ENCODE measurements at places on chromosomes 5 and 9.

- no peak for DNase-seq
Measured at GRCh38 chr9:109447329-109448076, 50.6 kb downstream of the PTPN3 start.

GRCh38 chr9:123338710-123339665 lies 17.0 kb upstream of the CRB2 start:
- no peak for DNase-seq

GRCh38 chr5:1508659-1509290 lies 15.0 kb downstream of the LPCAT1 start:
- no peak for DNase-seq

GRCh38 chr9:88011005-88011766 lies 36.9 kb upstream of the CDK20 start:
- DNase-seq, result peak; percentile 64

GRCh38 chr9:73038089-73038509 lies 85.2 kb upstream of the ALDH1A1 start:
- no peak for DNase-seq

DNA sequence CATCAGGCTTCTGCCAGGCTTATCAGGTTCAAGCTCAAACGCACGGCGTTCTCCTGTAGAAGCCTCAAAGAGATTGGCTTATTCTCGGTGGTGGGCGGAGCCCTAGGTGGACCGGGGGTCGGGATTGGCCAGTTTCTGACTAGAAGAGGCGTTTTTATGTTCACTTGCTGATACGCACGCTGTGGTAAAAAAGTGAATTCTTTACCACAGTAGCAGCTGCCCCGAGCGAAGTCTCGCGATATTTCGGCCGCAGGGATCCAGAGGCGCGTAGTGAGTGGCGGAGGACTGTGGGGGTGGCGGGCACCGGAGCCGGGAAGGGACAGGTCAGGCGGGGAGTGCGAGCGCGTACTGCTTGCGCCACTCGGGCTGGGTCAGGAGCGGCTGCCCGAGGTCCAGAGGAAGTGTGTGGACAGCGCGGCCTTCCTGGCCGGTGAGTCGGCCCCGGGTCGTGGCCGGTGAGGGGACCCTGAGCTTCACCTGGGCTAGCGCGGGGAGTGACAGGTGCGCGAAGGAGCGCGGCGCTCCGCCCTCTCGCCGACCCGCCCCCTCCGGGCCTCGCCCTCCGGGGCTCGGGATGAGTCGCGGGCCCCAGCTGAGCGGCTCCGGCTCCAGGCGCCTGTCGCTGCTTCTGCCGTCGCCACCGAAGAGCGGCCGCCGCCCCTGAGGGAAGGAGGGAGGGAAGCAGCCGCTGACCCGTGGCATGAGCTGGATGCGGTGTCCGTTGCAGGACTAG lies at the start of gene DMXL1:
Gene DMXL1, plus strand, starts transcription at position 260 of the 733 bp plus-strand sequence. CDS start 483 bp downstream, outside the sequence.
- peak; percentile 94 for DNase-seq

- no peak for DNase-seq
Measured at GRCh38 chr5:143791848-143792731, 19.9 kb upstream of the HMHB1 start.

DNA sequence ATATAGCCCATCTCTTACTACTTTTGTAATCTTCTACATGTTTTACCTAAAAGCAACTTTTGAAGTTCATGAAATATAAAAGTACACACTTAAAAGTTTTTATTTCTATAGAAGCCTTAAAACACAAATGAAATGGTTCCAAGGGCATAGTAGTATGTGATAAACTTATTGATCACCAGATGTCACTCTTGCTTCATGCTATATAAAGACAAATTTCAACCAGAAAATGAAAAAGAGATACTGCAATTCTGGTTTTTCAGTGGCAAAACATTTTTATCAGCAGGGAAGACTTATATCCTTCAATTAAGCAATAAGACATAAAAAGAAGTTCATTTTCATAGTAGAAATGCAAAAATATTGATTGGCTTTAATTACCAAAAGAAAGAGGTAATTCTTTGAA lies 69.4 kb upstream of the FBXL17 start:
- DNase-seq, result no peak

DNA sequence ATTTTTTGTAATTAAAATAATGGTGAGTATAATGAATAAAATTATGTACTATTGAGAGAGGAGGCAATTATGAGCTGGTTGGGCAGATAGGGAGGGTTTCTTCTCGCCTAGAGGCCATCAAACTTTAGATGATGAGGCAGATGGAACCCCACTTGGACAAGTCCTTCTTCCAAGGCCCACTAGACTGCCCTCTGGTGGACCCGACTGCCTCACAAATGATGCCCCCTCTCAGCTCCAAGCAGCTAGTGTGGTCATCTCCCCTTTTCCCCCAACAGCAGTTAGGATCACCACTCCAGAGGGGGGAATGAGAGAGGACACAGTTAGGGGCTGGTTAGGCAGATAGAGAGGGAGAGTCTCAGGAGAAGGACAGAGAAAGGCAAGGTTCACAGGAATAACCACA lies 348.0 kb upstream of the CDH18 start:
- DNase-seq, result no peak

DNA sequence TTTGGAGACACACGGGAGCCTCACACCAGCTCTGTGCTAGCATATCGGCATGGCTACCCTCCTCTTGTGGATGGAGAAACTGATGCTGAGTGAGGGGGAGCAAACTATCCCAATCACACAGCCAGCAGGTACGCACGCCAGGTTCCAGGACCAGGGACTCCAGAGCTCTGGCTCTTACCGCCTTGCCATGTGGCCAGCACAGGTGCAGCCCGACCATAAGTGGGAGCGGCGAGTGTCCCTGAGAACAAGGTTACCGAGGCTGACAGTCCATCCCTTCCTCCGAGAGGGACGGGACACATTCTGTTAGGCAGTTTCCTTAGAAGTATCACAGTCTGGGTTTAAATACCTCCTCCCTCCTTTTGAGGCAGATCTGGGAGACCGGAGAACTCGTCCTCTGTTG lies 86.0 kb downstream of the PAX5 start:
- no peak for DNase-seq

- DNase-seq, result no peak
Measured at GRCh38 chr5:69078921-69079540, 14.8 kb upstream of the SLC30A5 start.

DNA sequence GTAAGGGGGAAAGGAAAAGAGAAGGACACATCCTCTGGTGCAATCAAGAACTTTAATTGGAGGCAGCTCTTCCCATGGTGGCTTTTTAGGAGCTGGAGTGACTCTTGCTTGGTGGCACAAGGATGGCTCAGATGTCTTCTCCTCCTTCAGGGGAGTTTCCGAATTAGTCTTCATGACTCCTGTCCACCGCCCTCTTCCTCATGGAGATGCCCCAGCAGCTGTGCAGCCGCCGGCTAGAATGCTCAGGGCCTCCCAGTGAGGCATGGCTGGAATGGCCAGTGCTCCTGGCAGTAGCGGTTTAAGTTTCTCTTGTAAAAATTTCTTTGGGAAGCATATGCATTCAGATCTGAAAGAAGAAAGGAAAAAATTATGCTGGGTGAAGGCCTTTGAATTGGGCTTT lies 8.8 kb upstream of the TEX53 start:
- DNase-seq, result no peak

DNA sequence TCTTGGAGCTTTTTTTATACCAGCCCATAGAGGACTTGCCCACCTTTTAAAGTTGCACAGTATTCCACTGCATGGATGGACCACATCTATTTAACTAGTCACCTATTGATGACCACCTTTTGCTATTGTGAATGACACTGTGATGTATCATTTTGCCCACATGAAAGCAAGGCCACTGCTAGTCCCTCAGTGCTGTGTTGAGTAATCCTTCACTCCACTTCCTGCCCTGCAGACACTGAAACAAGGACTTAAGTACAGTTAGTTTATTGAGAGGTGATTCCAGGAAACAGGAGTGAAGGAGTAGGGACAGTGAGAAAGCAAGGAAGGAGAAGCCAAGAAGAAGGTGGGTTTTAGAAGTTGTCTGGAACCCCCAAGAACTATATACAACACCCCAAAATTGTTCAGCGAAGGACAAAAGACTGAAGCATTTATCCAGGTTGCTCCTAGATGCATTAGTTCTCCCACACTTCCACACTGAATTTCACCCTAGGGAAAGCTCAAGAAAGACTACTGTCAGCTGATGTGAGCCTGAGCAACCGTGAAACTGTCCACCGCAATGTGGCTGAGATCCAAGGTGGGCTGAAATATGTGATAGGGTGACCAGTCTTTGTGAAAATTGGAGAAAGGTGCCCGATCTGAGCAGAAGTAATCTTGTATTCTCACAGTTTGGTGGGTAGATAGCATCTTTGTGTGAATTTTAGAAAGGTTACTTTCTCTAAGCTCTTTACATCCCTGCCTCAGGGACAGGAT lies 45.2 kb upstream of the ANKRD31 start:
- DNase-seq, result no peak

GRCh38 chr9:36843964-36844363 lies 190.1 kb downstream of the PAX5 start:
- DNase-seq, result no peak

DNA sequence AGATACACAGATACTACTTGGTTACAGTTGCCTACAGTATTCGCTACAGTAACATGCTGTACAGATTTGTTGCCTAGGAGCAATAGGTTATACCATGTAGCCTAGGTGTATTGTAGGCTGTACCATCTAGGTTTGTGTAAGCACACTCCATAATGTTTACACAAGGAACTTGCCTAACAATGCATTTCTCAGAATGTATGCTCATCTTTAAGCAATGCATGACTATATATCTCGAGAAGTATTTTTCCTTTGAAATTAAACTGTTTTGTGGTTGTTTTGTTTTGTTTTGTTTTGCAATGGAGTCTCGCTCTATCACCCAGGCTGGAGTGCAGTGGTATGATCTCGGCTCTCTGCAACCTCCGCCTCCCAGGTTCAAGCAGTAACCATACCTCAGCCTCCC lies 25.3 kb downstream of the LRRC70 start:
- no peak for DNase-seq

GRCh38 chr5:88404405-88404804 lies 135.8 kb upstream of the TMEM161B start:
- DNase-seq, result no peak

DNA sequence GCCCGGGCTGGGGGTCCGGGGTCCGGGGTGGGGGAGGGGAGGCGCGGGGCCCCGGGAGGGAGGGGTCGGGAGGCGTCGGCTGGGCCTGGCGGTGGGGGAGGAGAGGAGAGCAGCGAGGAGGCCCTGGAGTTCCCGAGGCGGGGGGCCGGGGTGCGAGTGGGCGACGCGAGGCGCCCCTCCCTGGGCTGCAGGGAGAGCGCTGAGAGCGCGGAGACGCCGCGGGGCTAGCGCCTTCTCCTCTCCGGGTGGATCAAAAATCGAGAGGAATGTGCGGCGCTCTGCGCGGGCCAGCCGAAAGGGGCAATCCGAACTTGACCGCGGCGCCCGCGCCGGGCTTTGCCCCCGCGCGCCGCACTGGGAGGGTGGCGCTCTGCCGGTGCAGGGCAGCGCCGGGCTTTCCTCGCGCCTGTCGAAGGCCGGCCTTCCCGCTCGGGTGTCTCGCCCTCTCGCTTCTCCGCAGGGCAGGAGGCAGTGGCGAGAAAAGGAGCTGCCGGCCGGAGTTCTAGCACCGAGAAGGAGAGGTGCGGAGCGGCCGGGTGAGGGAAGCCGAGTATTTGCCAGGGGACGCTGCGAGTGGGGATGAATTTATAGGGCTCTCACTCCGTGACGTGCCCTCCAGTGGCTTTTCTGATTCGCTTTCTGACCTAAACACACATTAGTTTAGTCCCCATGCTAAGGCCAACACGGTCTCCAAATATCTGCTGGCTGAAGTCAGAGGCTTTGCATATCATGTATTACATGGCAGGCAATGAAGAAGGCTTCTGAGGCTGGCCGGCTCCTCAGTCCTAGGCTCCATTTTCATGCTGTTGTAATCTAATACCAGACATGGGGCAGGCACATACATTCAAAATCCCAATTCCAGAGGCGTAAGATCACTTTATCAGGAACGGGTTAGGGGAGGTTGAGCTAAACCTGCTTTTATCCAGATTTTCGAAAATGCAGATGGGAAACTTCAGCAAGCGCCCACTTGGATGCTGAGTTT lies 503 bp upstream of the GDNF start:
- DNase-seq, result peak; percentile 91

- no peak for DNase-seq
Measured at GRCh38 chr9:13644675-13645074, 365.2 kb upstream of the MPDZ start.

GRCh38 chr9:137490532-137491186 lies 31.5 kb upstream of the NSMF start:
- no peak for DNase-seq

DNA sequence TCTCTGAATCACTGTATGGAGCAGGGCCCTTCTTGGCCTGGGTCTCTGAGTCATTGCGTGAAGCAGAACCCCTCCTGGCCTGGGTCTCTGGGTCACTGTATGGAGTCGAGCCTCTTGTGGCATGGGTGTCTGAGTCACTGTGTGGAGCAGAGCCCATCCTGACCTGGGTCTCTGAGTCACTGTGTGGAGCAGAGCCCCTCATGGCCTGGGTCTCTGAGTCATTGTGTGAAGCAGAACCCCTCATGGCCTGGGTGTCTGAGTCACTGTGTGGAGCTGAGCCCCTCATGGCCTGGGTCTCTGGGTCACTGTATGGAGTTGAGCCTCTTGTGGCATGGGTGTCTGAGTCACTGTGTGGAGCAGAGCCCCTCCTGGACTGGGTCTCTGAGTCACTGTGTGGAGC lies 94.0 kb upstream of the RAPGEF1 start:
- no peak for DNase-seq

GRCh38 chr5:64836190-64836755 lies 67.5 kb downstream of the CWC27 start:
- DNase-seq, result no peak

- peak; percentile 8 for DNase-seq
Measured at GRCh38 chr9:118318770-118319431, 614.7 kb downstream of the TLR4 start.

- no peak for DNase-seq
Measured at GRCh38 chr9:68961587-68961986, 52.3 kb downstream of the PRKACG start.

Measured in AG20443 (cell line).